SJCRH30 (cell line): ENCODE measurements at places on chromosomes 6 and 20. TPM values are rescaled to one million over a fixed set of nuclear protein-coding genes. Genes with fewer than 3 reads are reported as not detected.

The SLPI gene
- total RNA-seq: not detected in 2 replicates

The ABRACL gene
- total RNA-seq: 55.0 and 56.2 TPM in 2 replicates

The PLN gene
- 0.45 and 0.48 TPM in 2 replicates for total RNA-seq

DNA sequence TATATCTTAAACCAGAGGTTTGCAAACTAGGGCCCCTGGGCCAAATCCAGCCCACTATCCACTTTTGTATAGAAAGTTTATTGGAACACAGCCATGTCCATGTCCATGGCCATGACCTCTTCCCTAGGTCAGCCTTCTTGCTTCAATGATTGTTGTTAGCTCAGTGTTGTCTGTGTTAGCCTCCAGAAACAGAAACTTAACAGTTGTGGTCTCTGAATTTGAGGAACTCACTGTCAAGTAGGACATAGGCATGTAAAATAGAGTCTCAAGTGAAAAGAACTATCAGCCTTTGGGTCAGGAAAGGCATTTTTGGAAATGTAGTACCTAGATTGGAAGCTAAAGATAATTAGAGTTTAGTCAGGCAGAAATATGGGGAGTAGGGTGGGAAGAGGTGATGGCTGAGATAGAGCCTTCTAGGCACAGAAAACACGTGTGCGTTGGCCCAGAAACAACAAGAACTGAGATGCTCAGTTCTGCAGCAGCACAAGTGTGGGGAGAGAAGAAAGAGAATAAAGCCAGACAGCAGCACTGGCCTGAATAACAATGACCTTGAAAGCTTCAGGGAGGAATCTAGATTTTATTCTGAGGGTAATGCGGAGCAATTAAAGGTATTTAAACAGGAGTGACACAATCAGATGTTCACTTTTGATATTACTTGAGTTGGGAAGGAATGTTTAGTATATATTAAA lies 87.0 kb upstream of the OLIG3 start:
- no peak for DNase-seq

DNA sequence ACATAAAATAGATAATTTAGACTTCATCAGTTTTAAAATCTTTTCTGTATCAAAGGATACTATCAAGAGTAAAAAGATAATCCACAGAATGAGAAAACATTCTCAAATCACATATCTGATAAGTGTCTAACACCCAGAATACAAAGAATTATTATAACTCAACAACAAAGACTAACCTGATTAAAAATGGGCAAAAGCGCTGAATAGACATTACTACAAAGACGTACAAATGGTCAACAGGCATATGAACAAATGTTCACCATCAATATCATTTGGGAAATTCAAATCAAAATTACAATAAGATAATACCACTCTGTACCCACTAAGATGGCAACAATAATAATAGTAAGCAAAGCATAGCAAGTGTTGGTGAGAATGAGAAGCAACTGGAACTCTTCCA lies 503.8 kb downstream of the CDH26 start:
- no peak for DNase-seq

- no peak for DNase-seq
Measured at GRCh38 chr6:35018746-35019145, 122.4 kb downstream of the TCP11 start.

DNA sequence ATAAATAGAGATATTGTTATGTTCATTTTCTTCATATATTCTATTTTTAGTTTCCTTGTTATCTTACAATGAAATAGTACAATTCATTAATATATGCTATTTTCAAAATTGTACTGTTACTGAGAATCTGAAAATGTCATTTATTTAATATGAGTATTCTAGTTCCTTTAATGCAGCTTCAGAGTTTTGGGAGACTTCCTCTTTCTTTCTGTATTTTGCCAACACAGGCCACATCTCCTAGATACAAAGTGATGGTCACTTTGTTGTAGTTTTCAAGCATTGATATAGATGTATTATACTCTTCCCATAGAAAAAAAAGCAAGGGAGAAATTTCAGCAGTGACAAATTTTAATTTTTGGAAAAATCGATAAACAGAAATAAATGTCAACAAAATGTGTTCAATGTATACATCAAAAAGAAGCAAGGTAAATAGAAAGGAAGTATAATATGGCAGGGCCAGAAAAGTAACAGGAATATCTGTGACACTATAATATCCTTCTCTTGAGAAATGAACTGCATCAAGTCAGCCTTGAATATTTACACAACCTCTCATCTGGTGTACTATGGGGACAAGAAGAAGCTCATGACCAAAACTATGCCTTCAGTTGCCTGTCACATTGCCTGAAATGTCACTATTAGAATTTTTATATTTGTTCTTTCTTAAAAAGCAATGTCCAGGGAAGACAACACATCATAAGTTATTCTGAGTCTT lies 396.0 kb downstream of the TBC1D32 start:
- DNase-seq: no peak
